Inflammatory macrophage (primary cell): ENCODE measurements at places on chromosomes 4 and X.

- DNase-seq = no peak
Observed at GRCh38 chr4:134057356-134057755, 144.2 kb downstream of the PABPC4L start.

DNA sequence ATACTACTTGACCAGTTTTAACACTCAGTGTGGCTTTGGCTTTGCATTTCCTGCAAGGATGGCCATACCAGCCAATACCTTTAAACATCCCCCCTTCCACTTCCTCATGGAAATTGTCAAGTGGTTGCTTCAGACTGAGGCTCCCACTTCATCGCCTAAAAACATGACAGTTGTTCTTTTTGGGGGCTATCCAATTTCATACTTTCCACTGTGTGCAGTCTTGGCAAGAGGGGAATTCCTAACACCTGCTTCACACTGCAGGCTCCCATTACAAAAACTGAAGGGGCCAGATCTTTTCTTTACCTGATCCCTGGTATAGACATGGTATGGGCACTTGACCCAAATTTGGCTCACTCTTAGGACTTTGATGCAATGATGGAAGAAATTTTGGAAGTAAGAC lies 28.5 kb upstream of the TSR2 start:
- DNase-seq = no peak

GRCh38 chr4:155966731-155967395 lies 13.2 kb upstream of the CTSO start:
- DNase-seq = no peak

GRCh38 chr4:100828364-100828763 lies 310.5 kb upstream of the EMCN start:
- no peak for DNase-seq

DNA sequence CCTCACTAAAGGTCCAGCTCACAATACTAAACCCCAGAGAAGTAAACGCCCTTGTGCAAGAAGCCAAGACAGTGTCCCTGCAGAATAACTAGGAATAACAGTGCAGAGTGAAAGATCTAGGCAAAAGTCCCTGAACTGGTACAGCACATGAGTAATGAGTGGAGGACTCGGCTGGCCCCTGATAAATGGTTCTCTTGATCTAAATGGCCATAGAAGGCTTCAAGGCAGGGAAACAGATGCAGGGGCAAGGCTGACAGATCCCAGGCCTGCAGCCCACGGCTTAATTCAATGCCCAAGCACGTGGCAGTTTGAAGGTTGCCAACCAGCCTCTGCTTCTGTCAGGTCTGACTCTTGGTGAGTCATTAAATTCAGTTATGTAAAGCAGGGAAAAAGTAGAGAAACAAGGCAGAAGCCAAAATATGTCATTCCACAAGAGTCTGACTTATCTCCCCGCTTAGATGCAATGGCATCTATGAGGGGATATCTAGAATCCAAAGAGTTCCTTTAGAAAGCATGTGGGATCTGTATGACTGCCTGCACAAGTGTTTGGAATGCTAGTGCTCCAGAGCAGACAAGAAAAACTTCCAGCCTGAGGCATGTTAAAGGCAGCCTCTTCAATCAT lies 121.3 kb downstream of the PRDM5 start:
- DNase-seq = no peak

DNA sequence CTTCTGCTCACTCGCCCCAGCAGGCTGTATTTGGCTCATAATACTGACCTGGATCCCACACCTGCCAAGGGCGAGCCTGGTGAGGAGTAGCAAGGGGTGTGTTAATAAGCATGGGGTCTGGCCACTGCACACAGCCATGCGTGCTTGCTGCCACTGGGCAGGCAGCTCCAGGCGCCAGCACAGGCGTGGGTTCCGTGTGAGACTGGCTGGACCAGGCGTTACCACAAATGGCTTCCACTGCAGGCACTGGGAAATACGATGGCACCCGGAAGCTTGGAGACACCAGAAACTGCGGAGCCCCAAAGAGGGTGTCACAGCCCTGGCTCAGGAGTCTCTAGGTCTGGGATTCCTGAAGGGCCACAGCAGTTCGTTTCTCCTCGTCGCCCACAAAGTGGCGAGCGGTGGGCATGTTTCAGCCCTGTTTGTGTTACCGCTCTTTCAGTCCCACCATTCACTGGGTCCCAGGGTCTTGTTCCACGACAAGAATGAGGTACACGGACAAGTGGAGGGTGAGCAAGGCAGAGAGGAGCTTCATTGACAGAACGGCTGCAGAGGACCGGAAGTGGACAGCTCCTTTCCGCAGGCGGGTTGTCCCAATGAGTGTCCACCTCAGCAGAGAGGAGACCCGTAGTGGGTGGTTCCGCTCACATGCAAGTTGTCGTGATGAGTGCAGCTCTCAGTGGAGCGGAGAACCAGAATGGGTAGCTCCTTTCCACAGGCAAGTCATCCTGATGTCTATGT lies 428.9 kb downstream of the EPHA5 start:
- DNase-seq = no peak

DNA sequence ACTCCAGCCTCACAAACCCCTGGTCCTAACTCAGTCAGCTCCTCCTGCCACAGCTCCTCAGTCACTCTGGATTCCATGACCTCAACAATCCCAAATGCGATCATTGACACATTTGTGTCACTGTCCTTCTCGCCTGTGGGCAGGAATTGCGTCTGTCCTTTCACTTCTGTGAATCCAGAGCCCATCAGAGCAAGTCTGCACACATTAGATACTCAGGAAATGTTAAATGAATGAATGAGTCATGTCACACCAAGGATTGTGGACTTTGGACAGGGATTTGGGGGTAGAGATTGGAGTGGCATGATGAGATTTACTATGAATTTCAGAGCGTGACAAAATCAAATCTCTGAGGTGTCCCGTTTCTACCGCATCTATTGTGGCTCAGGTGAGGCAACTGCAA lies 11.8 kb upstream of the CLDN24 start:
- no peak for DNase-seq

DNA sequence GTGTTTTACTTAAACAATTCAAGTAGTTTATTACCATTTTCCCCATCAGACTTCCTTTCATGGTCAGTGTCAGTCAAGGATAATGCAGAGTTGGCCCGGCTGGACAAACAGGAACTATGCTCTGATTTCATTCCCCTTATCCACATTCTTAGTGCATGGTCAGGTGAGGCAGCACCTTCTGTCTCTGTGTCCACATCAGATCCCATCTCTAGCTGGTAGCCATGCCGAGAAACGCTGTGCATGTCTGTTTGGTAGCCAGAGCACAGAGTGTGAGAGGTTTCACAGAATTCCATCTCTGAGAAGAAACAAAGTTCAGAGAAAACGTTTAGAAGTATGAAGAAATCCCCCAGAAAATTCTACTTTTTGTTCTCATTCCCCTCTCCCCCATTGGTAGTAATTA lies 423.7 kb upstream of the TEX13C start:
- no peak for DNase-seq

DNA sequence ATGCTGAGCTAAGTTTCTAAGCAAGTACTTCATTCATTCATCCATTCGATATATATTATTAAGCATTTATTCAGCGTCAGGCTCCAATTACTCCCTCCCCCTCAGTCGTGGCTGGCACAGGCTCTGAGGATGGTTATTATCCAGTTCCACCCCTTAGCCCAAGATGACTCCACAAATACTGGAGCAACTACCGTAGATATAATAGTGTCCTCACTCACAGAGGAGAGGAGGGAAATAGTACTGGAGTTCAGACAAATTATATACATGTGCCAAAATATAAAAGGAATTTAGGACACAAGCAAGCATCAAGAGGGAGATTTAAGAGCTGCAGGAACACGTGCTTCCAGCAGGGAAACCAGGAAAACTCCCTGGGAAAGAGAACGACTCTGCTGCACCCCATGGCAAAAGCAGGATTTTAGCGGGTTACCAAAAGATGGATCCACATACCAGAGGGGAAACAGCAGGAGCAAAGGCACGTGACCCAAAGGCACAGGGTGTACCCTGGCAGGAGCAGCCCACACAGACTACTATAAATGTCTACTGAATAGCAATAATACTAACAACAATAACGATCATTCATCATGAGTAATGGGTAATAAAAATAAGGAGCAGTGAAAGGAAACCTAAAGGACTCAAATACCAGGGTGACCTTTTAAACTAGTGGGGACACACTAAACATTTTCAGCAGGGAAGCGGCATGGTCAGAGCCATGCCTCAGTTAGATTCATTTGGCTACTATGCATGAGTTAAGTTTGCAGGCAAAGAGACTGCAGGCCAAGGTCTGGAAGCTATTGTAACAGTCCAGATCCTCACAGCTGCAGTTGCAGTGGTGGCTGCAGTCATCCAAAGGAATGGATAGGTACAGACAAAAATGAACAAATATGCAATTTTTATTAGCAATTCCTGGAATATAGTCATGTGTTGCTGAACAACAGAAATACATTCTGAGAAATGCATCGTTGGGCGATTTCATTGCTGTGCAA lies 153.7 kb downstream of the APBB2 start:
- DNase-seq = no peak

DNA sequence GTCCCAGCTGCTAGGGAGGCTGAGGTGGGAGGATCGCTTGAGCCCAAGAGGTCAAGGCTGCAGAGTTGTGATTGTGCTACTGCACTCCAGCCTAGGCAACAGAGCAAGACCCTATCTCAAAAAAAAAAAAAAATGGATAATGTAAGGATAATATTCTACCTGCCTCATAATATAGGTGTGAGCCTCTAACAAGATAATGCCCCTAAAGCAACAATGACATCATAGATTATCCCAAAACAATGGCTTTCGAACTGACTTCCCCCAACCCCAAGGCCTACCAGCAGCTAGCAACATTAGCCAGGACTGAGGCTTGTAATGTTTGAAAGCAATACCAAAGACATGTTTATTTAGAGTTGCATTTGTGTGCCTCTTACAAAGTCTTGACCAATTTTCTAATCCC lies 33.9 kb upstream of the ATP6AP2 start:
- DNase-seq = no peak

DNA sequence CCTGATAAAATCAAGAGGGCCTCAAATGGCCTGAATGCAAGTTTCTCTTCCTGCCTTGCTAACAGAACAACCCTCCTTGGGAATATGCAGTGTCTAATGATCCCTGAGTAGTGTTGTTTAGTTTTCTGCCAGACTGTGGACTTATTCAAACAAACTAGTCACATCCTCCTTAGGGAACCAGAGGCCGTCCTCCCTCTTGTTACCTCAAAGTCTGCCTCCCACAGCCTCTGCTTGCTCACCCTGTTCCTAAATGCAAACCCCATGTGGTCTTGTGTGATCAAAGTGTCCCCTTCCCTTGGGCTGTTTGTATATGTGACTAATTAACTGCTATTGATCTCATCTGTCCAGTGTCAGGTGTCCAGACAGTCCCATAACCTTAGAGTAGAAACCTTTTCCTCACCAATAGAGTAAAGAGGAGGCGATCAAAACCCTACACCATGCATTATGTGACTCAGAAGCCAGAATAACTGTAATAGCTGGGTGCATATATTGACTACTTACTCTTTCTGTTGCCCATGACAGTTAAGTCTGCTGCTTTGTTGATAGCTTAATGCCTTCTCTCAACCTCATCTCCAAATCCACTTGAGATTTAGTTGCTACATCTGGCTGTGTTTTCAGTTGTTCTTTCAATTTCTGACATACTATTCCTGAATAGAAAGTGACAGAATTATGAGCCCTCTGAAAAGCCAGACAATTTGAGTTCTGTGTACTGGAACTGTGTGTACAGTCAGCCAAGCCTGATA lies 473.0 kb upstream of the NWD2 start:
- no peak for DNase-seq

DNA sequence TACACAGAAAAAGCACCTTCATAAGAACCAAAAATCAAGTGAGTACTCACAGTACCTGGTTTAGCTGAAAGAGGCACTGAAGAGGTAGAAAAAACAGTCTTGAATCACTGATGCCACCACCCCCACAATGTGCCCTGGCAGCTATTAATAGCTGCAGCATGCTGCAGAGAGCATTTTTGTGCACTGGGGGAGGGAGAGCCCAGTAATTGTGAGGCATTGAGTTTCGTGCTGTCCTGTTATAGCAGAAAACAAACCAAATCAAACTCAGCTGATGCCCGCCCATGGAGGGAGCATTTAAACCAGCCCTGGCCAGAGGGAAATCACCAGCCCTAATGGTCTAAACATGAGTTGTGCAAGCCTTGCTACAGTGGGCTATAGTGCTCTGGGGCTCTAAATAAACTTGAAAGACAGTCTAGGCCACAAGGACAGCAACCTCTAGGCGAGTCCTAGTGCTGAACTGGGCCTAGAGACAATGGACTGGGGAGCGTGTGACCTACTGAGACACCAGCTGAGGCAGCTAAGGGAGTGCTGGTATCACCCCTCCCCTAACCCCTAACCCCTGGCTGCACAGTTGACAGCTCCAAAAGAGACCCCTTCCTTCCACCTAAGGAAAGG lies 106.3 kb upstream of the TMLHE start:
- no peak for DNase-seq

DNA sequence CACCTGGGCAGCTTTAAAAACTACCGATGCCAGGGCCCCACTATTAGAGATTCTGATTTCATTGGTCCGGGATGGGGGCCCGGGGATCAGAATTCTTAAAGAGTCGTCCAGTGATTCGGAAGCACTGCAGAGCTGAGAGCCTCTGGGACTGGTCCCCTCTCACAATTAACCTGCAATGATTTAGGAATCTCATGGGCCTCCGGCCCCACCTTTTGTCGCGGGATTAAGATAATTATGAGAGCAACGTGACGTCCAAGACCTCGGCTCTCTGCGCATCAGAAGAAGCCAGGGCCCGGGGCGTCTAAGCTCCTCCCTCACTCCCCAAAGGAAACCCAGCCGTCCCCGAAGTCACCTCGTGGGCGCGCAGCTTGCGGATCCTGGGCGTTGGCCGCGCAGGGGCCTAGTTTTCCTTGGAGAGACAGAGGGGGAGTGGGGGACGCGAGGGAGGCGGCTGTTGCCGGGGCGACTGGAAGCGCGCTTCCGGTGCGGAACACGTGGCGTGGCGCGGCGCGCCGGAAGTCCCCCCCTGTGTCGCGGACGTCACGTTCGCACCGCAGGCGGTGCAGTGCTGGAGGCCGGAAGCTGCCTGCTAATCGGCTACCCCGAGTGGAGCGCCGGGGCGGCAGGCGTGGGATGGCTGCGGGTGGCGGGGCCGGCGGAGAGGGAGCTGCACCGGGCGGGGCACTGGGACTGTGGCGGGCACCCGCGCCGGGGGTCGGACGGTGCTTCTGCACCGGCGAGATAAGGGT lies at the start of gene GEMIN8:
GEMIN8 (minus strand) TSS at position 468 of the 749 bp plus-strand sequence. CDS start 8,414 bp downstream, outside the sequence.
- peak; percentile 89 for DNase-seq

- no peak for DNase-seq
Observed at GRCh38 chrX:84363663-84364062, 138.6 kb downstream of the HDX start.

GRCh38 chr4:153733751-153734448 lies 25.9 kb downstream of the RNF175 start:
- DNase-seq = no peak

DNA sequence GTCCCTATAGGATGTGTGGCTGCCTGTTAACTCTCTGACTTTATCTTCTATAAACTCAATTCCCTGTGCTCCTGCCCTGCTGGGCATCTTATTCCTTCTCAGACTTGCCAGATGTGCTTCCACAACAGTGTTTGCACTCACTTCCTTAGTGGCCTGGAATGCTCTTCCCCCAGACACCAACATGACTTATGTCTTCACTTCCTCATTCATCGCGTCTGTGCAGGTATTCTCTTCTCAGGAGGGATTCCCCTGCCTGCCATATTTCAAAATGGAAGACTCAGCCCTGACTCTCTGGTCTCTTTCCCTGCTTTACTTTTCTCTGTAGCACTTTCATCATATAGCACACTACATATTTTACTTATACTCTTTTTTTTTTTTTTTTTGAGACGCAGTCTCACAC lies 344.0 kb downstream of the CENPC start:
- no peak for DNase-seq
